Globus pallidus (tissue), 1 donor: ENCODE measurements at places on chromosomes 7 and 10.

- DNase-seq: no peak
Observed at GRCh38 chr10:14821635-14822375, 16.0 kb downstream of the CDNF start.

GRCh38 chr10:80154978-80155695 lies 22.6 kb downstream of the PLAC9 start:
- DNase-seq: no peak

GRCh38 chr7:19235680-19236079 lies 90.5 kb upstream of the FERD3L start:
- no peak for DNase-seq

GRCh38 chr7:39587393-39587792 lies 21.2 kb downstream of the YAE1 start:
- no peak for DNase-seq

- no peak for DNase-seq
Observed at GRCh38 chr10:110858297-110858934, 13.3 kb upstream of the PDCD4 start.

- DNase-seq: no peak
Observed at GRCh38 chr10:78405736-78406135, 372.1 kb downstream of the RPS24 start.
